ENCODE measurements at places on chromosomes 7 and 10.
A peak's percentile ranks its signal among the peaks of the same experiment; 100 is the strongest.

DNA sequence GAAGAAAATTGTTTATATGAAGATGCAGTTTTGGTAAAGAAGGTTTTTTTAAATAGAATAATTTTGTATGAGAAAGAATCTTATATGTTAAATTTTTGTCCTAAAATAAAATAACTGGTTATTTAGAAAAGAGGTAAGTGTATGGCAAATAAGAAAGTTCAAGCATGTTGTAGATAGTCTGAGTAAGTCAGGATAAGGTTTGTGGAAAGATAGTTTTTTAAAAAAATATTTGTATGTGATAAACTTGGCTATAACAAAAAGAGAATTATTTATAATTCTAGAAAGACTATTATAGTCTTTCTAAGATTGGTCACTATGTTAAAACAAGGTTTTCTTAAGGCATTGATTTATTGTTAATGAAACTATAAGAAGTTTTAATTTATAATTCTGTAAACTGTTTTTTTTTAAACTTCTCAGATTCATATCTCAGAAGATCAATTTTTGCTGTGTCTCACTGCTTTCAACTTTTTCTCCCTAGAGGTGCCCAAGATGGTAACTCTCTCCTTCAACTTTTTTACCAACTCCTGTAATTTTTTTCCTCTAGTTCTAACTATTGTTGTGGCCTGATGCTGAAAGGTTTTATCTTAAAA, 698.6 kb downstream of the CCSER2 start:
- no peak for DNase-seq

- peak; percentile 67 for DNase-seq
These were observed 69.8 kb downstream of the LSMEM1 start for GRCh38 chr7:112550468-112551060.

GRCh38 chr10:124939290-124939689, 2.6 kb upstream of the ZRANB1 start:
- DNase-seq, result no peak

GRCh38 chr7:95454438-95455045, 19.7 kb upstream of the PON2 start:
- no peak for DNase-seq

GRCh38 chr7:17530741-17531421, 232.4 kb downstream of the AHR start:
- peak; percentile 30 for DNase-seq

GRCh38 chr10:71270301-71271220, 48.5 kb upstream of the SLC29A3 start:
- peak; percentile 74 for DNase-seq

DNA sequence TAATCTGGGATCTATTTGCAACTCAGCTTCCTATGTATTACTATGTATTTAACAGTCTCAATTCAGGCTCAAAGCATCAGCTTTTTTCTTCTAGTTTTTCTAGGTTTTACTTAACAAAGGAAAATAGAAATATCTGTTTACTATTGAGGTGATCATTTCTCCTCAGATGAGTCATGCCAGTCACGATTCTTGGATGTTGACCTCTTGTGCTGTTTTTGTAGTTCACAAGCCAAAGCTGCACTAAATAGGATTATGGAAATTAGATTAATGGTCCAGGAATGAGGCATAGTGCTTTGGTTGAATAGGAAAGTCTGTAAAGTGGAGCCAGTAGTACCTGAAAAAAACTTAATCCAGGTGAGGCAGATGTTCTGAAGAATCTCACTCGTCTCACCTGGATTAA, 198.3 kb upstream of the KAT6B start:
- no peak for DNase-seq

DNA sequence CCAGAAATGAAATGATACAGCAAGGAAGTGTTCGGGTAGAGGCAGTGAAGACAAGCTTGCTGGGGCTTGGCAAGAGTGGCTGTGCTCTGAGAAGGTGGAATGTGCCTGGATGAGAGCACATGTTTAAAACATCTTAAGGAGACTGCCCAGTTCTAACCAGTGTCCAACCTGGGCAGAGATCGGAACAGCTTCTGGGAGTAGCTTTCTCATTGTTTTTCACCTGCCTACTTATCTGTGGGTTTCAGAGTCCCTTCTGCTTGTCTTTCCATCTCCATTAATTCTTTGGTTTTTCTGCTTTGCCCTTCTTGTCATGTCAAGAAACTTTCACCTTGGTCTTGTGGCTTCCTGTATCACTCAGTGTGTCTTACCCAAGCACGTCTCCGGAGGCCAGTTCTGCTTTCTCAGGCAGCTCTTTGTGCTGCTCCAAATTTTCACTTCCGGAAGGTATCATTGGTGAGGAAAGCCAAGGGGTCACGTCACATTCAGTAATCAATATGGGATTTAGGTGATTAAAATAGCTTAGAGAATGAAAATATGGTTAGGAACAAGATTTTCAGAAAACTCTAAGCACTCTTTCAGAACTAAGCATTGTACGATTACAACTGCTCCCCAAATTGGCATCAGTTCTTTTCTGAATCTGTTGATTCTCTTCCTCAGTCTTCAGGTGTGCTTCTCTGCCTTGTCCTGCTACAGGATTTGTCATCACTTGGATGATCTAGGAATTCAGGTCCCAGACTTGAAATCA, 5.5 kb upstream of the LAMB4 start:
- DNase-seq, result peak; percentile 48

DNA sequence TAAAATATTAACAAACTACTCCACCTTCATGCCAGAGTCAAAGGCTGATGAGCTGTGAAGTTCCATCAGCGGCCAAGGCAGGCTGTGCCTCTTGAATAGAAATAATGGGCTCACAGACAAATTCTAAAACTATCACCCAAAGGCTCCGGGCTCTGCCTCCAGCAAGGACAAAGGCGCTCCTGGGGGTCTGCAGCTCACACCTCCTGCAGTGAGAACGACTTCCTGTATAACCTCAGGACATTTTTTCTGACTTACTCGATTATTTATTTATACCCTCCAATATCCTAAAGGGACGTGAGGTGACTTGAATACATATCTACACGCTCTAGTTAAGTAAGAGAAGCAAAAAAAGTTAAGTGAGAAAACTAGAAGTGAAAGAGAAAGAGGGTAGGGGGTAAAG, 500.7 kb downstream of the CCSER2 start:
- DNase-seq, result no peak

DNA sequence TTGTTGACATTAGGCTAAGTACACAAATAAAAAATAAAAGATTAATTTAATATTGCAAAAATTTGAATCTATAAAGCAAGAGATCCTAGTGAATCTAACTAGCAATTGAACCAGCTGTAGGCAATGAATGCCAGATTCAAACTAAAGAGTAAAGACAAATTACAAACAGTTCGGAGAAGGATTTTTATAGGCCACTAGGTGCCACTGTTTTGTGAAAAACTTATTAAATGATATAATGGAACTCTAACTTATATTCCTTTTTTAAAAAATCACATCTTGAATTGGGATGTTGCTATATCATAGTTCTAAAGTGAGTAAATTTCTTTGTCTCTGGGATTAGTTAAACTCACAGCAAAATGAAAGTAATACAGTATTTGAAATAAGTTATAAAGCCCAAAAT, 39.1 kb upstream of the GNAI1 start:
- DNase-seq, result no peak

- DNase-seq, result no peak
These were observed 61.3 kb downstream of the KLRG2 start for GRCh38 chr7:139422126-139422525.

GRCh38 chr10:3906511-3907111, 121.6 kb upstream of the KLF6 start:
- DNase-seq, result no peak

- DNase-seq, result no peak
These were observed 456.7 kb upstream of the FOXK1 start for GRCh38 chr7:4225361-4225771.

- no peak for DNase-seq
These were observed 17.6 kb downstream of the CCDC136 start for GRCh38 chr7:128809363-128809762.

DNA sequence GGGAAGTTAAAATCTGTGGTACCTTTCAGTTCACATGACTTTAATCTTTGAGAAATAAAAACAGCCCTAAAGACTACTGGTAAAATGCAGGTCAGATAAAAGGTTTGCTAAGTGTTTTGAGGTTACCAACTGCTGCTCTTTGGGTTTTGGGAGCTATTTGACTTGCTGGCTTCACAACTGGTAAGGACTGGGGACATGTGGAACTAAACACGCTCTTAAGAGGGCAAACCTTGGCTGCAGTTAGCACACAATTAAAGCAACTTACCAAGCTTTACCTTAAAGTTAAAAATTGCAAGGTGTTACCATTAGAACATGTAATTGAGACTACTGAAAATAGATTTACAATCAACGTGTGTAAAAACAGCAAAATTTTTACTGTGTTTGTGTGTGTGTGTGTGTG, 220.2 kb downstream of the PHF14 start:
- no peak for DNase-seq

DNA sequence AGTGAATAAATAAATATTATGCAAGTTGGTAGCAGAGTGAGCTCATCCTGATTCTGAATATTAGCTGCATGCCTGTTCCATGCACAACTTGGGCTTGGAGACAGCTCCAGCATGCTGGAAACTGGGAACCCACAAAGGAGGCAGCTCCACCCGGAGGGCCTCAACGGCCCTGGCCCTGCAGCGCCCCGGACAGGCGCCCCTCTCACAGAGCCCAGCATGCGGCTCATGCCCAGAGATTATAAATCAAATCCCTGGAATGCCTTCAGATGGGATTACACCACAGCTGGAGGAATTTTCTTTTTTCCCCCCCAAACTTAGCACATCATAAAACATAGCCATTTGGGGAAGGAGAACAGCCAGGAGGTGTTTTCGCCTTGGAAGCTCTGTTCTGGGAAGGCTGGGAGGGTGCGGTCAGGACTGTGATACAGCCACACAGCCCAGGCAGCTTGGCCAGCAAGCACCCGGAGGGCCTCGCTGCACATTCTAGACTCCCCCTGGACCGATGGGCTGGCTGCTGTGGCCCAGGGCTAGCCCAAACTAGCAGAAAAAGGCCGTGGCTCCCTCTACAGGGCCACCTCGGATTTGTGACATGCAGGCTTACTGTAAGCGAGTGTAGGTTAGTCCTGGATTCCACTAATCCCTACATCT, 102.4 kb downstream of the PTPN20 start:
- no peak for DNase-seq

- DNase-seq, result peak; percentile 56
These were observed 5.6 kb downstream of the CCSER2 start for GRCh38 chr10:84333864-84334451.

- DNase-seq, result no peak
These were observed 716.5 kb upstream of the GRM3 start for GRCh38 chr7:85927226-85927625.

GRCh38 chr7:148570510-148570909, 20.1 kb upstream of the C7orf33 start:
- no peak for DNase-seq

- peak; percentile 70 for DNase-seq
These were observed 1.2 kb downstream of the BAG3 start for GRCh38 chr10:119652361-119652730.

GRCh38 chr7:332646-333392, 42.8 kb downstream of the FOXL3 start:
- peak; percentile 80 for DNase-seq

DNA sequence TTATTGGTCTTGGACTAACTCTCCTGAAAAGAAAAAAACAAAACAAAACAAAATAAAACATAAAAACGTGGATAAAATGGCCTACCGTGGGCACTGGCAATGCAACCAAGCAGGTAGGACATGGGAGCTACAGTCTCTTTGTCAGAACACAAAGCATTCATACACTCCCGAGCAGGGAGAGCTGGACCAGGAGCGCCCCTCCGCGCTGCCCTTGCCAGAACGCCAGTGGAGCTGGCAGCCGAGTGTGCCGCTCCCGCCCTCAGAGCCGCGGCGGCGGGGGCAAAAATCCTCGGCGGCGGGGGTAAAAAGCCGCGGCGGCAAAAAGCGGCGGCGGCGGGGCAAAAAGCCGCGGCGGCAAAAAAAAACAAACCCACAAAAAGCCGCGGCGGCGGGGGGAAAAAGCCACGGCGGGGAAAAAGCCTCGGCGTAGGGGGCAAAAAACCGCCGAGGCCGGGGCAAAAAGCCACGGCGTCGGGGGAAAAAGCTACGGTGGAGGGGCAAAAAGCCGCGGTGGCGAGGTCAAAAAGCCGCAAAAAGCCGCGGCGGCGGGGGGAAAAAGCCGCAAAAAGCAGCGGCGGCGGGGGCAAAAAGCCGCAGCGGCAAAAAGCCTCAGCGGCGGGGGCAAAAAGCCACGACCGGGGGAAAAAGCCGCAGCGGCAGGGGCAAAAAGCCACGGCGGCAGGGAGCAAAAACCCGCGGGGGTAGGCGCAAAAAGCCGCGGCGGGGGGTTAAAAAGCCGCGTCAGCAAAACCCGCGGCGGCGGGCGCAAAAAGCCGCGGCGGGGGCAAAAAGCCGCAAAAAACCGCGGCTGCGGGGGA, 418.1 kb downstream of the ZNF716 start:
- DNase-seq, result peak; percentile 2

GRCh38 chr10:89644967-89645741, at the start of gene PANK1:
Gene PANK1 (minus strand): TSS chr10:89645242. CDS start chr10:89644891, 351 bp downstream.
- DNase-seq, result peak; percentile 84

- DNase-seq, result no peak
These were observed 884.5 kb upstream of the POT1 start for GRCh38 chr7:125814100-125814499.

DNA sequence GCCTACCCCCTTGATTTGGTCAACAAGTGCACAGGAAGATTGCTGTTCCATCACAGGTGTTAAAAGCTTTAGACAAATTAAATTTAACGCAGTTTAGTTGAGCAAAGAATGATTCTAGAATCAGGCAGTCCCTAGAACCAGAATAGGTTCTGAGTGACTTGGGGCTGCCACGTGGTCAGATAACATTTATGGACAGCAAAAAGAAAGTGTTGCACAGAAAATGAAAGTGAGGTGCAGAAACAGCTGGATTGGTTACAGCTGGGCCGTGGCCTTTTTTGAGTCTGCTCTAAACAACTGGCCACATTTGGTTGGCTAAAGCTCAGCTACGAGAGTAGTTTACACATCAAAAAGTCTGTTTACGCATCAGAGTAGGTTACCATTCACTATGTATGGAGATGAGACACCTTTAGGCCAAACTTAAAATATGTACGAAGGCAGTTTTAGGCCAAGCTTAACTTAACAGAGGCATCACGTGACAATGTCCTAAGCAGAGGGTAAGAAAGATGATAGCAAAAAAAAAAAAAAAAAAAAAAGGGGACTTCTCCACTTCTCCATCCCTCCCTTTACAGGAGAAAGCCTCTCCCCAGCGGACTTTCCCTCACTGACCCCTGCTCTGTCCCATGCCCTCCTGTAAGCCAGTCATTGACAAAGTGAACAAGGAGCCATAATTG, 133.2 kb upstream of the PRR15 start:
- no peak for DNase-seq

- no peak for DNase-seq
These were observed 49.7 kb upstream of the DDC start for GRCh38 chr7:50614721-50615518.

GRCh38 chr10:131065673-131066305, 245.7 kb downstream of the TCERG1L start:
- no peak for DNase-seq

GRCh38 chr7:4842319-4843064, 19.3 kb downstream of the PAPOLB start:
- no peak for DNase-seq

All from GM20000 (cell line).